ENCODE measurements at places on chromosomes 5 and 9.
A peak's percentile ranks its signal among the peaks of the same experiment; 100 is the strongest.

DNA sequence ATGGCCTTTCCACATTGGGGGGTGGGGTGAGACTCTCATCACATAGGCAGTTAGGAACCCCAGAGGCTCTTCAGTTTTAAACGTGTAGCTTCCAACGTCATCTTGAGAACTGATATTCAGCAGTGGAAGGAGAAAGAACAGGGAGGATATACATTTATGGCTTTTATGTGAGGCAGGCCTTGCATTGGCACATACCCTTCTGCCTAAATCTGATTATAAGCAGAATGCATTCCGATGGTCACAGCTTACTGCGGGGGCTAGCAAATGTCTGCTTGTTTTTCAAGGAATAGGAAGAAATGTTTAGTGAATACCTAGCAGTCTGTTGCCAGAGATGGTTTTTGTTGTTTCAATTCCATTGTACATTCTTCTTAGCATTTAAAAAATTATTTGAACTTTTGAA, 98.9 kb upstream of the DHFR start:
- no peak for DNase-seq

GRCh38 chr9:84478996-84479395, 138.4 kb upstream of the SLC28A3 start:
- DNase-seq, result no peak

- no peak for DNase-seq
These were observed 391.6 kb upstream of the CHD1 start for GRCh38 chr5:99320436-99320835.

GRCh38 chr5:4929092-4929655, 211.0 kb upstream of the ADAMTS16 start:
- no peak for DNase-seq

DNA sequence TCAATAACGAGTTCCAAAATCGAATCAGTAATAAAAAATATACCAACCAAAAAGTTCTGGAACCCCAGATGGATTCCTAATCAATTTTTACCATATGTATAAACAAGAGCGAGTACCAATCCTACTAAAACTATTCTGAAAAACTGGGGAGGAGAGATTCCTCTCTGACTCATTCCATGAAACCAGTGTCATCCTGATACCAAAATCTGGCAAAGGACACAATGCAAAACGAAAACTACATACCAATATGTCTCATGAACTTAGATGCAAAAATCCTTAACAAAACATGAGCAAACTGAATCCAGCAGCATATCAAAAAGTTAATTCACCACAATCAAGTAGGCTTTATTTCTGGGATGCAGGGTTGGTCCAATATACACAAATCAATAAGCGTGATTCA, 30.5 kb upstream of the MACIR start:
- no peak for DNase-seq

GRCh38 chr9:10366171-10366779, 246.5 kb downstream of the PTPRD start:
- DNase-seq, result no peak

GRCh38 chr9:37370968-37371563, 51.4 kb upstream of the GRHPR start:
- DNase-seq, result no peak

- DNase-seq, result no peak
These were observed 15.1 kb upstream of the LCP2 start for GRCh38 chr5:170312666-170313065.

DNA sequence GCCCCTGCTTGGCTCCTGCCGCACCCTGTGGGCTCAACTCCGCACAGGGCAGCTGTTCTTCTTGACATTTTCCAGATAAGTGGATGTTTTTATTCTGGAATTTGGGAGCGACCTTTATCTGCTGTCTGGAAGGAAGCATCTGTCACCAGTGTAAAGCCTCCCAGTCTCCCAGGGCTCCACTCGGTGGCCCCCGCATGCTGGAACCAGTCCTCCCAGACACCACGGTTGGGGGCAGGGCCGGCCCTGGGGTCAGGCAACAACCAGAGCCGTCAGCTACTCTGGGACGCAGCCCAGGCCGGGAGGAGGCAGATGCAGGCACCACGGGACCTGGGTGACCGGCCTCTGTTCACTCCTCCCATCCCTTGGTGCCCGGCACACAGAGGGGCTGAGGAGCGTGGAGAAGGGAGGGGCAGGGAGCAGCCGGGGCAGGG, 92.8 kb upstream of the ADAMTS2 start:
- no peak for DNase-seq

GRCh38 chr5:14783691-14784090, 87.9 kb downstream of the ANKH start:
- DNase-seq, result no peak

DNA sequence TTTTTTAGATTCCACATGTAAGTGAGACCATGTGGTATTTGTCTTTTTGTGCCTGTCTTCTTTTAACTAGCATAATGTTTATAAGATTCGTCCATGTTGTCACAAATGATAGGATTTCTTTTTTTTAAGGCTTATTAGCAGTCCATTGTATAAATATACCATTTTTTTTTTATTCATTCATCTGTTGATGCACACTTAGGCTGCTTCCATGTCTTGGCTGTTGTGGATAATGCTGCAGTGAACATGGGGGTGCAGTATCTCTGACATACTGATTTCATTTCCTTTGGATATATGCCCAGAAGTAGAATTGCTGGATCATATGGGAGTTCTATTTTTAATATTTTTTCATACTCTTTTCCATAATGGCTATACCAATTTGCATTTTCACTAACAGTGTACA, 48.7 kb downstream of the KIAA1958 start:
- no peak for DNase-seq

DNA sequence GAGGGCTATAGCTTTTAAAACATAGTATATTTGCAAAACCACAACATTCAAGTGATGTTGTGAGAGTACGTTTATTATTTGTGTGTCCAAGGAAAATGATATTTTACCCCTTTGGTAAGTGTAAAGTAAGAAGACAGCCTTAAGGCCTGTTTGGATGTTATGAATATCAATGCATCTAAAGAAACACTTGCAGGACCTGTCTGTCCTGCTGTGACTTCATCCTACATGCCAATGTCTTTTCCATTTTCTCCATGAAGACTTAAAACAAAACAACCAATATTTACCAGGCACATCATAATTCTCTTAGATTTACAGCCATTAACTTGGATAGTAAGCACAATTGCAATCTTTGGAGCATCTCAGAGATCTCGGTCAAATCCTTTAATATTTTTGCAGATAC, 29.0 kb downstream of the PRLR start:
- no peak for DNase-seq

GRCh38 chr5:143041972-143042770, 272.0 kb downstream of the ARHGAP26 start:
- no peak for DNase-seq

GRCh38 chr9:101119206-101119819, 90.8 kb downstream of the PLPPR1 start:
- DNase-seq, result no peak

- peak; percentile 17 for DNase-seq
These were observed 78.8 kb downstream of the GIN1 start for GRCh38 chr5:103041071-103041676.
